ENCODE measurements at places on chromosomes 4 and X.

- DNase-seq: no peak
Observed at GRCh38 chrX:102696306-102696705, 15.9 kb upstream of the GPRASP2 start.

- peak; percentile 3 for DNase-seq
Observed at GRCh38 chr4:7412554-7412912, 22.2 kb downstream of the PSAPL1 start.

DNA sequence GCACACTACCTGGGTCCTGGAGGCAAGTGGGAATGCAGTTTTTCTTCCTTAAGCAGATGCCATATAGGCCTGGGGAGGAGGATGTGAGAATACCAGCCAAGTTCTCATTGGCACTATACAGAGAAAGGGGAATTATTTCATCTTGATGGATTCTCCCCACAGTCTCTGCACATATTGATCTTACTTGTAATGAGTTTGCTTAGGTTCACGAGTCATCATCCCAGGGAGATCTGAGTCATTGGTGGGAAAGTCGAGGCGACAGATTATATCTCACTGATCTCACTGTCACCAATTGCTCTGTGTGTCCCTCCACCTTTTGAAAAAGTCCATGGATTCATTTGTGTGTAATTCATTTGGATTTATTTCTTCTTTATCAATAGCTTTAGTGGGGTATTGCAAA lies 156.8 kb downstream of the AR start:
- no peak for DNase-seq

DNA sequence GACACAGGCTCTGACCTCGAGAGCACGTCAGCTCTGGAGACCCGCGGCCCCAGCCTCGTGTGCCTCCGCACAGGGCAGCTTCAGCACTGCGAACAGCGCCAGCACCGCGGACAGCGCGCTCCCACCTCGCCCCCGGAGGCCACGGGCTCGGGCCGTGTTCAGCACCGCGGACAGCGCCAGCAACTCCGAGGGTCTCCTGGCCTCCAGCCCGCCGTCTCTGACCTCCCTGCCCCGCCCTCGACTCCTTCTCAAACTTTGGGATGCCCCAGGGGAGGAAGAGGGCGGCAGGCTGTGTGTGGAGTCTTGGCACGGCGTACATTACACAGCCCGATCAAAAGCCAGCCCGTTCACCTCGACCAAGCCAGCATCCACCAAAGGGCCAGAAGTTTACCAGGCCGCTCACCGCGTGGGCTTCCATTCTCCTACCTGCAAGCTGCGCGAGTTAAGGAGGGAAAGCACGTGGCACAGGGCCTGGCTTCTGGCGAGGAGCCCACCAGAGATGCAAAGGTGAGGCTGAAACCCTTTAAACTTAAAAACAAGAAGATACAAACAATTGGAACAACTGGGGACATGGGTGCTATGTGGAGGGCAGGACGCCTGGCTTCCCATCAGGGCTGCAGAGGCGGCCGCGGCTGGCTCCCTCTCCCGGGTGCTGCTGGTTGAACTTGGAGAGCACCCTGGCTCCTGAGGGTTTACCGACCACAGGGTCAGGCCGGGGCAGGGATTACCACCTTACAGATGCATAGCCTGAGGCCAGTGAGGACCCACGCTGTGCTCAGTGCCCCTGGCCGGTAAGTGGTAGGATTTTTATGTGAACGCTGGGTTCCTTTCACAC lies 4.5 kb upstream of the NKX1-1 start:
- DNase-seq: peak; percentile 27

DNA sequence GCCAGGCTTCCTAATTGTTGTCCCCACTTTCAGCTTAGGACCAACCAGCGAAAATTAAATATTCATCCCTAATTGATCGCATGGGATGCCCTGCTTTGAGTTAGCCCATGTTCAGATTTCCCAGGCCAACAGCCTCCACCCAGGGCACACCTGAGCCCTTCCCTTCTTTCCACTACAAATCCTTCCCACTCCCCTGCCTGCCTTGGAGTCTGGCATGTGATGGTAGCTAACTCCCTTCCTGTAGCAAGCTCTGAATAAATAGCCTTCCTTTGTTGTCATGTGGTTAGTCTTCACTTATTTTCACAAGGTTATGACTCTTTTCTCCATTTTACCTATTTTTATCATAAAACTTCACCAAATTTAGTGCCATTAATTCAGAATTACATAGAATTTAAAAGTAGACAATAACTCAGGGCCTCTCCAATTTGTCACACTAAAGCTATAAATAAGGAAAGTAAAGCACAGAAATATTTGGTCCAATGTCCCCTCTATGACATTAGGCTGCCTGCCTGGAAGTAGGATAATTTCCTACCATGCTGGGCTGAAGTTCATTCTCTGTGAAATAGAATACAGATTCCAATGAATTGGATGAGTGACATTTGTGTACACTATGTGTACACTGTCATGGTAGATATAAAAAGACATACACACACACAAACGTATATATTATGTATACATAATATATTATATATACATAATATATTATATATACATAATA lies 166.4 kb upstream of the CPEB2 start:
- no peak for DNase-seq

GRCh38 chr4:73341454-73341853 lies 62.6 kb upstream of the ALB start:
- no peak for DNase-seq

DNA sequence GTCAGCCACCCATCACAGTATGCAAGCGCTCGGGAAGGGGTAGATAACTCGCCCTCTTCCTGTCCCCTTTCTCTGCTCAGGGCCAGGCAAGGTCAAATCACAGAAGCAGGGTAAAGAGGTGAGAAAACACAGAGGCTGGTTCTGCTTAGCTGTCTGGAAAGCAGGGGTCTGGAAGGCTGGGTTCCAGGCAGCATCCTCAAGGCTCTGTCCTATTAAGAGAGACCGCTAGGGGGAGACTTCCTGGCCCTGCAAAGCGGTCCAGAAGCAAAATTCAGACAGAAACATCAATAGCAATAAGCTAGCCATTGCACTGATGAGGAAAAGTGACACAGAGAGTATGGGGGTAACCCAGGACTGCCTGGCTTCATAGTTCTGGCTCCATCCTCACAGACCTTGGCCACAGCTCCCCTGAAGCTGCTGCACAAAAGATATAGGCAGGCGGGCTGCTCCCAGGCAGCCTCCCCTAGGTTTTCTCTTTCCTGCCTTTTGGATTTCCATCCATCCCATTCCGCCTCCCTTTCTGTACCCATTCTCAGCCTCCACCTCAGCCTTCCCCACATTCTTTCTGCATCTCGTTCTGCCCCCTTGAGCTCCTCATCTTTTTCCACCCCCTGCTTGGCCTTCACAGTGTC lies 308.5 kb downstream of the EVC2 start:
- DNase-seq: no peak

- no peak for DNase-seq
Observed at GRCh38 chrX:99914635-99915034, 495.4 kb downstream of the PCDH19 start.

- DNase-seq: no peak
Observed at GRCh38 chr4:66357316-66357715, 687.0 kb upstream of the EPHA5 start.

DNA sequence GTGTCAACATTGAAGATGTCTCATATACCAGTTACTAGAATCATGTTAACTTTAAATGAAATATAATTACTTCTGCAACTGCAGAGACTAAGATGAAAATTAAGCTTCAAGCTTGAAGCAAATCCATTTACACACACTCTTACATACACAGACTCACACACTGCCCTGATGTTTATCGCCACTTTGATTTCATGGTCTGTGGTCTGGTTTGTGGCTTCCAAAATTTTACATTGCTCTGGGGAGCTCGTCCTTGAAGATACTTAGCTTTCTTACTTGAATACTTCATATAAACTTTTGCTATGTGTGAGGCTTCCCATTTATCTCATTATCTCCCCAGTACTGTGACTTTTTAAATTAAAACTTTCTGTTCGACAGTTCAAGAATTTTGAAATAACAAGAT lies 35.8 kb downstream of the ARHGEF38 start:
- DNase-seq: no peak

DNA sequence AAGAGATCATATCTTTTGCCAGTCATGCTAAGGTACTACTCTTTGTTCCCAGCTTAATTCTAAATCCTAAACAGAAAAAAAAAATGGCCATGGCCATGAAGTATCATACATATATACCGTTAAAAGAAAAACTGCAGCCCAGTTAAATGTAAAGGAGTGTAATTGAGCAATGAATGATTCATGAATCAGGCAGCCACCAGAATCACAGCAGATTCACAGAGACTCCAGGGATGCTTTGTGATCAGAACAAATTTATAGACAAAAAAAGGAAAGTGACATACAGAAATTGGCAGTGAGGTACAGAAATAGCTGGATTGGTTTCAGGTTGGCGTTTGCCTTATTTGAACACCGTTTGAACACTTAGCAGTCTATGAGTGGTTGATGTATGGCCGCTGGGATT lies 42.1 kb upstream of the PDGFC start:
- no peak for DNase-seq

- no peak for DNase-seq
Observed at GRCh38 chrX:67612231-67612630, 68.4 kb downstream of the AR start.

DNA sequence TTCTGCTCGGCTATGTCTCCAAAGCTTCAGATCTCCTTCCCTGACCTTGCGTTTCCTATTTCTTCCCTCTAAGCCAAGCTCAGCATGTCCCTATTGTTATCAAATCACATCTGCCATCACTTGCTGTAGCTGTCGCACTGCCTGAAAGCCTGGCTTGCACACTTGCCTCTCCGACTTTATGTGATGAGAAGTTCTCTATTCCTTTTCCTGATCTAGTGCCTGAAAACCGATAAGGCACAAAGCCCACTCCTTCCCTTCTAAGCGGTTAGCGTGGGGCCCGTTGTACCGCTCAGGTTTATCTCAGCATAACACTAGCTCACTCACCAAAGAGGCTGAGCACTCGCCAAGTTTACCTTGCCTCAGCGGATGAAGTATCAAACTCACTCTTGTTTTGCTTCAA lies 816 bp downstream of the NMU start:
- DNase-seq: no peak

GRCh38 chrX:69361311-69361845 lies 142.7 kb upstream of the NALF2 start:
- DNase-seq: no peak

- DNase-seq: no peak
Observed at GRCh38 chr4:2360396-2360730, 58.1 kb downstream of the ZFYVE28 start.

DNA sequence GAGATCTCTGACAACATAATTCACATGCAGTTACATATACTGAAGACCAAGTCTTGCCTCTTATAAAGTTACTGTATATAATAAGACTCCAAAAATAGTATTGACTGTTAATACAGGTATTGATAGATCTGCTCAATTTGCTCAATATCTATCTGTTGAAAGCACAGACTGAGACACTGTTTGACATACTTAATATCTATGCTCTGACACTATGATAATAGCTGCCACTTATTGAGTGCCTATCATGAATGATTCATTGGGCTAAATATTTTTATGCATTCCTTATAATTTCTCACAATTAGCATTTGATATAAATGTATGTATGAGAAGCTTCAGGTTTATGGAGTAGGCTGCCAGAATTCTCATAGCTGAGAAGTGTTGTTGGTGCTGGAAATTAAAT lies 1600.9 kb upstream of the IGFBP7 start:
- DNase-seq: no peak

DNA sequence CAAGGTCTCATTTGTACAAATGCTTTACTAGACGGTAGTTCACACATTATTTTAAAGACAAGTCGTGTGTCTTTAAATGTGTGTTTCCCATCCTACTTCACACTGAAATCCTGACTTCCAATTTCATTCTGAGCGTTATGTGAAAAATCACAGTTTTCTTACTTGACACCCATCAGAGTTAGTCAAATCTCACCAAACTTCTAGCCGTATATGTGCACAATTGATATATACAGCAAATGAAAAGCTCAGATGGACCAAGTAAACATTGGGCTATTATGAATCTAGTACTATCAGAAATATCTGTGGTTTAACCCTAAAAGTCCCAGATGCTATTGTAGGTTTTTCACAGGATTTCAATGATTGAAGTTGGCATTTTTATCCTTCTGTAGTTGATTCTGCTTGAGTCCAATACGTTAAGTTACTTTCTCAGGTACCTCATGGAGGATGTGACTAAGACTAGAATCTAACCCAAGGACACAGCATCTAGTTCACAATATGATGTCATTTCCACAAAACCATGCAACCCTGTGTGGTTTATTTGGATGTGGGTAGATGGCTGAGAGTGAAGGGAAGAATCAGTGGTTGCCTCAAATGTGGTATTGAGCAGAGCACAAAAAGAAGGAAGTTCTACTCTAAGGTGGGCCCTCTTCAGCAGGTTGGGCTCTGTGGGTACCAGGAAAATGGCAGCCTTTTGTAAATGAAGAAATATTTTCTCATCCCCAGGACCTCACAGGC lies 22.1 kb upstream of the TRIM60 start:
- no peak for DNase-seq

DNA sequence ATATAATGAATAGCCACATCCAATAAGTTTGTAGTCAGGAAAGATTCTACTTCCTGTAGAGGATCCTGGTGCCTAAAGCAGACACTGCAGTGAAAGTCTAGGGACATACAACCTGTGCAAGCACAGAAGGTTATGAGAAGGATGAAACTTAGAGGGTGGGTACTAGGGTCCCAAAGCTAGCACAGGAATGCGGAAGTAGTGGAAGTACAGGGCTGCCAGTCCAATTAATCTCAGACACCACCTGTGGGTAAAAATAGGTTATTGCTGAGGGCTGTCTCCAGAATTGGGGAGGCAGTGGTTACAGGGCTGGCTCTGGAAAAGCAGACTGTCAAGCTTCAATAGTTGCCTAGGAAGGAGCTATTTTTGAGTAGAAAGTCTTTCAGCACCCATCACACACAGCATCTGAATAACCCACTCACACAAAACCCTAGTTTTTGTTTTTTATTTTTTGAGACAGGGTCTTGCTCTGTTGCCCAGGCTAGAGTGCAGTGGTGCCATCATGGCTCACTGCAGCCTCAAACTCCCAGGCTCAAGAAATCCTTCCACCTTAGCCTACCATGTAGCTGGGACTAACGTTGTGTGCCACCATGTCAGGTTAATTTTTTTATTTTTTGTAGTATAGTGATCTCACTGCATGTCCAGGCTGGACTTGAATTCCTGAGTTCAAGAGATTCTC lies 50.8 kb upstream of the ELF2 start:
- no peak for DNase-seq

DNA sequence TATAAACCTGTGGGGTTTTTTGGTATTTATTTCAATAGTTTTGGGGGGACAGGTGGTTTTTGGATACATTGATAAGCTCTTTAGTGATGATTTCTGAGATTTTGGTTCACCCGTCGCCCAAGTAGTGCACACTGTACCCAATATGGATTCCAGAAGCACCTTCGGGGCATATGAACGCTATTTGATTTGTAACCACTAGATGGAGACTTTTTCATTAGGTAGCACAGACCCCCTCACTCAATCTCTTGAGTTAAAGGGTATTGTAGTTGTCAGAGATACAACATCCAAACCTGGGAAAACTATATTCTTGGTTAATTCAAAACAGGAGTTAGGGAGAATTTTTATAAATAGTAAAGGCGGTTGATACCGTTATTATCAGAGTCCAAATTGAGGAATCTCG lies 79.8 kb downstream of the SPANXN3 start:
- DNase-seq: no peak
